ENCODE measurements at places on chromosomes 2 and 18.

GRCh38 chr2:74383254-74383653, 3.1 kb upstream of the DCTN1 start:
- no peak for DNase-seq

- DNase-seq, result no peak
Measured at GRCh38 chr18:78875016-78875777, 104.4 kb upstream of the SALL3 start.

GRCh38 chr2:231133365-231134099, 8.7 kb upstream of the HTR2B start:
- no peak for DNase-seq

GRCh38 chr2:241926541-241927311, 57.2 kb downstream of the RTP5 start:
- DNase-seq, result no peak

DNA sequence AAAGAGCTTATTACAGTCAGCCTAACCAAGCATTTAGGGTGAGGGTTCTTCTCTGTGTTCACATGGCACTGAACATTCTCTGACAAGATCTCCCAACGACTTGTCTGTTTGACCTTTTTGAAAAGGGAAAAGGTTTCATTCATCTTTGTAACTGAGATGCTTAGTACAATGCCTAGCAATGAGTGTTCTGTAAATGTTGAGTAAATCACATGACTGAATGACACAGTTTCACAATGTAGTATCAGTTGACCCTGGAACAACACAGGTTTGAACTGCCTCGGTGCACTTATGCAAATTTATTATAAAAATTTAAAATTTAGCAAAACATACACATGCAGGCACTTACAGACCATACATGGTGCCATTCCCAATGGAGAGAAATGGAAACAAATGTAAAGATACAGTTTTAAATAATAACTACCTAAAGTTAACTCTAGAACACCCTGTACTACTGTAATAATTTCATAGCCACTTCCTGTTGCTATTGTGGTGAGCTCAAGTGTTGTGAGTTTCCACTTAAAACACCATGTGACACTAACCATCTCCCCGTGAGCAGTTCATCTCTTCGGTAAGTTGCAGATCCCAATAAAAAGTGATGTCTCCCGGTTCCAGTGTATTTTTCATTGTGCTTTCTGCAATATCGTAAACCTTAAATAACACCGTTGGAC, 34.1 kb upstream of the VWC2L start:
- DNase-seq, result no peak

DNA sequence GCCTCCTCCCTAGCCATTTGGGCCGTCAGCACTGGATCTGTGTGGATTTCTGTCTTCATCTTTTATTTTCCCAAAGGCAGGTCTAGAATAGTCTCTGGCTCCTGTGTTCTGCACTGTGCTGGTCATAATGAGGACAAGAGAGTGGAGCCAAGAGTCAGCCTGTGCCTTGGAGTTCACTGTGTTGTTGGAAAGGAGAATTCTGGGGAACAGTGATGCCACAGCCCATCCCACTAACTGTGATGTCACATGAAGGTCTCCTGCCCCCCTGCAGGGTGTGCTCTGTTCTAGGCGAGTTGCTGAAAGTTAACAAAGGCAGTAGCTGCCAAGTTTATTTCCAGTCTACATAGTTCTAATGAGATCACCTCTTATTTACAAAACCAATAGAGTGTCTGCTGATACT, 248.5 kb downstream of the TPGS2 start:
- DNase-seq, result no peak

DNA sequence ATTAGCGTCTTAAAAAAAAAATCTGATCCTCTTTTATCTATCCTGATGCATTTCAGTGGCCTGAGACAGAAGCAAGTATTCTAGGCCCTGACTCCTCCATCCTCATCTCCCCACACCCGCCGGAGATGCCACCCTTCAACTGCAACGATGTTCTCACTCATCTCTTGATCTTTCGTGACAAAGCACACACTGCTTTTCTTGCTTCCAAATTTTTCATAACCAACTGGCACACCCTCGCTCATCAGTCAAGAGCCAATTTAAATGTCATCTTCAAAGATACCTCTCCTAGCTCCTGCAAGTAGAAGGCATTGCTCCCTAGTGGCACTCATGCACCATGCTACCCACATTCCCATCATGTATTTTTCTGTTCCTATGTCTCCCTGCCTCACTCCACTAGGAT, 115.0 kb downstream of the STK39 start:
- no peak for DNase-seq

DNA sequence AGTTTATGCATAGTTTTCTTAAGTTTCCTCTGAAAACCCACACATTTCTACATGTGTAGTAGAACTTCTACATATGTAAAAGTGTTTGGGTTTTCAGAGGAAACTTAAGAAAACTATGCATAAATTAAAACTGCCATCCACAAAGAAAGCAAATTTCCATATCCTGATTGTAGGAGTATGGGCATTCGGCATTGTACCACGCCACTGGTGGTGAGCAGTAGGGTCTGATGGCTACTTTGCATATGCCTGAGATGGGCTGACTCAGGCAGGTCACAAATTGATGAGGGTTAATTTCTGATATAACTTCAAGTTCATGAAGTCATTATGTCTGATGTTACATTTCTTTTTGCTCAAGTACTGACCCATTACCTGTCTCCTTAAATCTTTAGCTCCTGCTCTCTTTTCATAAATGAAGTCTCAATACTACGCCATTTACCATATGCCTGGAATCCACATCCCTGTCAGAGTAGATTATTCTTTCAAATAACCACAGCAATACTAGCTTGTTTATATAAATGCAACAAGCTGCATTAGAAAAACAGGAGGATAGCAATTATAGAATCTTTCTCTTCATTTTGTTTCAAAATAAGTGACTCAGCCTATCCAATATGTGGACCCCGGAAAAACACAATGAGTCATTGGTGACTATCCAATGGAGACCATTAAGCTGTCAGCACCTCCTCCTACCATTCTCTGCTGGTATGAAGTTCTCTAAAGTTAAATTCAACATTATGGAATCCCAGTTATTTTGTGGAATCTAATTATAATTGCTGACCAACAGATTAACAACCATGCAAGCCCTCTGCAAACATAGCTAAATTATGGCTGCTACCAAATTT, 355.2 kb upstream of the UBE2E3 start:
- DNase-seq, result no peak

DNA sequence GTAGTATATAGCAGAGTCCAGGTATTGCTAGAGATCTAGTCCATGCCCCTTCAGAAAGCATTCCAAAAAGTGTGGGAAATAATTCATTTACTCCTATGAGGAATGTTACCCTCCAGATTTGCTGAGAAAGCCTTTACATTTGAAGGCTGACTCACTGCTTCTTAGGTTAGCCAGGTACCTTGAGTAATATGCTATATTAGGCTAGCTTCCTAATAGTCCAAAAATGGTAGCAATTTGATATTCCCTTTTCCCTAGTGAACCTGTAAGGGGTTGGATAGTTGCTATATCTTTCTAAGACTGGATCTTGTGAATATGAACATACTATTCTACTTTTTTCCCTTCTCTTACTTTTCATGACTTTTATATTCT, 63.6 kb downstream of the SPOPL start:
- no peak for DNase-seq

DNA sequence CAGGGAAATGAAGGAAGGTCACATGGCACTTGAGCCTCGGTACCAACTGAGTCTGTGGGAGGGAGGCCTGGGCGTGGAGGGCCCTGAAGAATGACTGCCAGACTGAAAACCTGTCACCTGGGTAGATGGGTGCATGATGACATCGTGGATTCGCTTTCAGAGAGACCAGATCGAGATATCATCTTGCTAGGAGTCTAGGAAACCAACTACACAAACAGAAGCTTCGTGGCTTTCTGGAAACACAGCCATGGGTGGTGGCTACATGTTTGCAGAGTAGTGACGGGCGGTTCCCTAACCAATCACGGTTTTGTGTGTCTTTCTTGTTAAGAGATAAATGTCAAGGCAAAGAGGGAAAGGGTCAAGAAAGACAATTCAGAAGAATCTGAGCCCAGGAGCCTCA, 155.0 kb downstream of the EIPR1 start:
- DNase-seq, result no peak

GRCh38 chr2:39593439-39594393, 72.0 kb upstream of the TMEM178A start:
- DNase-seq, result no peak

- DNase-seq, result no peak
Measured at GRCh38 chr2:220275454-220275853, 648.0 kb downstream of the SLC4A3 start.

- no peak for DNase-seq
Measured at GRCh38 chr18:40935423-40935822, 1019.6 kb upstream of the PIK3C3 start.

DNA sequence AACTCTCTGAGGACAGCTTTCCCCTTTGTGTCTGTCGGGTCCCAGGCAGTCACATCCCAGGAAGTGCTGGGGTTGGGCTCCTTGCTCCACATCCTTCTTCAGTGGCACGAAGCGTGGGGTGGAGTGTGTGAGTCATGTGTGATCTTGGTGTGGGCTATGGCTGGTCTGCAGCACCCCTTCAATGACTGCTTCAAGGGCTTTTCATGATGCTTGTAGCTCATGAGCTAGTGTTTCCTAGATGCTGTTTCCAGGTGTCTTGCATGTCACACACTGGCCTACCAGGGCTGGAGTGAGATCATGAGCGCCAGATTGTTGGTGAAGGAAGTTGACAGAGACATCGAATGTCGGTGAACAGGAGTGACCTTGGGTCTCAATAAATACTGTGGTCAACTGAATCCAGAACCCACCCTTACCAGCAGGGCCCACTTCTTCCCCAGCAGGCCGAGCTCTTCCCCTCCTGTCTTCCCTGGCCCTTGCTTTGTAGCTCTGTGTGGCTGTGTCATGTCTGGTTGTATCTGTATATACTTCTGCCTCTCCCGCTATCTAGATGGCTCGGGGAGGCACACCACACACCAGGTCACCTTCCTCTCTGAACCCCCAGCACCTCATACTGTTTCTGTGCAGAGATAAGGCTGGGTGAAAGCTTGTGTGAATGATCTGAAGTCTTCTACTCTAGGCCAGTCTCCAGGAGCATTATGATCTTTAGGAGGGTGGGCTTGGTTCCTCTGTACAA, 3.8 kb downstream of the C2orf92 start:
- no peak for DNase-seq

DNA sequence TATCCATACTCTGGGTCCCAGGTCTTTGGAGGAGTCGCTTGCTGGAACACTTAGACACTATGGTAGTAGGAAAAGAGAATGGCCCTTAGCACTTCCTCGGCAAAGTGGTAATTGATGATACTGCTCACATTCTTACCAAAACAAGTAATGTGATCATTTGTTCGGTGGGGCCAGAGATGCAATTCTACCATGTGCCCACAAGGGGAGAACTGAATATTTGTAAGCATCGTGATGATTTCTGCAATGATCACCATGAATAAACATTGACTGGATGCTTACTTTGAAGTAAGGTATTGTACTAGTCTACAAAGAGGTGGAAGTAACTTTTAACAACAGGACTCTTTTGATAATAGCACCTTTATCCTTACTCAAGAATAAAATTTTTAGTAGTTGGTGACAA, 109.7 kb downstream of the CD8B2 start:
- DNase-seq, result no peak

DNA sequence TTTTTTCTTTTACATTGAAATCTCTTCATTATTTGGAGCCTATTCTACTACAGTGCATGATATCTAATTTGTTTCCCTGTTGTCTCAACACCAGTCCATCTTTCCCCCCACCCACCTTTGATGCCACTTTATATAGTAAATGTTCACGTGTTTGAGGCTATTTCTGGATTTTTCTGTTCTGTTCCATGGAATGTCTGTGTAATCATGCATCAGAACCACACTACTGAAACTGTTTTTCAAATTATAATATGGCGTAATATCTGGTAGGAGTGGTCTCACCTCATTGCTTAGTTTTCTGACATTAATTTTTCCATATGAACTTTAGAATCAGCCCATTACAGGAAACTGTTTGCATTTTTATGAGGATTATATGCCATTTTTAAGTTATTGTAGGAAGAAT, 19.1 kb upstream of the NARS1 start:
- no peak for DNase-seq

GRCh38 chr2:43766006-43766405, 7.8 kb upstream of the DYNC2LI1 start:
- no peak for DNase-seq

- DNase-seq, result no peak
Measured at GRCh38 chr2:99485411-99485810, 4.4 kb downstream of the REV1 start.
